ENCODE measurements at places on chromosomes 2 and 18. TPM values are rescaled to one million over a fixed set of nuclear protein-coding genes. Genes with fewer than 3 reads are reported as not detected.
A peak's percentile ranks its signal among the peaks of the same experiment; 100 is the strongest.

- no peaks in the 10 kb centered on the region for H3K36me3 ChIP-seq
- H3K27me3 ChIP-seq, result no peaks in the 10 kb centered on the region
- H3K4me1 ChIP-seq, result peaks cover 6% of the 10 kb centered on the region
- no peak for DNase-seq
- H3K4me3 ChIP-seq, result no peak overlapping the region
- H3K27ac ChIP-seq, result no peak overlapping the region
Measured at GRCh38 chr2:53208815-53209214, 558.8 kb upstream of the CHAC2 start.

- no peaks in the 10 kb centered on the region for H3K27me3 ChIP-seq
- H3K4me1 ChIP-seq, result peaks cover 3% of the 10 kb centered on the region
- no peak overlapping the region for H3K27ac ChIP-seq
- H3K4me3 ChIP-seq, result no peak overlapping the region
- peak; percentile 73 for DNase-seq
Measured at GRCh38 chr2:30239308-30239985, 8.1 kb downstream of the LBH start.

- no peak overlapping the region for H3K27ac ChIP-seq
- no peaks in the 10 kb centered on the region for H3K27me3 ChIP-seq
- H3K4me3 ChIP-seq, result no peak overlapping the region
- H3K4me1 ChIP-seq, result peaks cover 11% of the 10 kb centered on the region
- DNase-seq, result no peak
- no peaks in the 10 kb centered on the region for H3K36me3 ChIP-seq
Measured at GRCh38 chr2:144939590-144939989, 419.7 kb upstream of the ZEB2 start.

DNA sequence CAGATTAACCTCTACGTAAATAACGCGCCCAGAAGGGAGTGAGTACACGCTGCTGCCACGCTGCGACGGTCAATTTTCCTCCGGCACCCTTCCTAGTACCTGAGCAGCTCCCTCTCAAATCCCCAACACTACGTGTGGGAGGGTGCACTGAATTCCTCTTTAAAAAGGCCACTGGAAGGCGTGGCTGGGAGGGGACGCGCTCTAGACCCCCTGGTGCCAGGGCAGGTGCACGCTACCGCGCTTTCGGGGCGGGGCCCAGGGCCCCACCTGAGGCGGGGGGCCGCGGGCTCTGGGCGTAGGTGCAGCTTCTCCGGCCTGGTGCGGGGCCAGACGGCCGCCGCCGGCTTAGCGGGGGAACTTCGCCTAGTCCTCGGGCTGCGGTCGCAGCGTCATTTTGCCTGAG, 668 bp upstream of the ANKRD12 start:
- no peaks in the 10 kb centered on the region for H3K27me3 ChIP-seq
- H3K4me1 ChIP-seq, result peaks cover 19% of the 10 kb centered on the region
- peak overlapping the region; percentile 49 for H3K4me3 ChIP-seq
- DNase-seq, result peak; percentile 67

DNA sequence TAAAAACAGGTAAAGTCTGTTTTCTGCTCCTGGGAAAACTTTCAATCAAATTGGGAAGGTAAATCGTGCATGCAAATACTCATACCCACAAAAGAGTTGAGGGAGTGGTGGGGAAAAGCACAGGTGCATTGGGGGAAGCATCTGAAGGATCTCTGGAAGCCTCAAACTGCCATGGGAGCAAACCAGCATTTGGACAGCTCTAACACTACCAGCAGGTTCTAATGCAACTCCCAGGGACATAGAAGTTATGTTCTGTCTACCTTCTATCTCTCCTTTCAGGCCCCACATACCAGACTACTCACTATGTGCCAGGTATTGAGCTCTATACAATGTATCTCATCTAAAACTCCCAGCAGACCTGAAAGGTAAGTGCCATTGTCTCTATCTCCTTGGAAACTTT, 933.7 kb downstream of the NRXN1 start:
- H3K4me1 ChIP-seq, result peaks cover 4% of the 10 kb centered on the region
- DNase-seq, result no peak
- H3K27ac ChIP-seq, result no peak overlapping the region
- H3K27me3 ChIP-seq, result no peaks in the 10 kb centered on the region
- no peak overlapping the region for H3K4me3 ChIP-seq
- no peaks in the 10 kb centered on the region for H3K36me3 ChIP-seq

GRCh38 chr18:79496237-79496977, 100.7 kb downstream of the NFATC1 start:
- H3K27me3 ChIP-seq, result no peaks in the 10 kb centered on the region
- H3K4me1 ChIP-seq, result peaks cover 8% of the 10 kb centered on the region
- H3K36me3 ChIP-seq, result no peaks in the 10 kb centered on the region
- H3K4me3 ChIP-seq, result no peak overlapping the region
- H3K27ac ChIP-seq, result no peak overlapping the region

Gene CPO
- polyA plus RNA-seq, result 3.9 TPM

Gene CFAP53
- 0.67 TPM for polyA plus RNA-seq
